Hepatocyte (in vitro differentiated cells): ENCODE measurements at places on chromosomes 7 and 10. TPM values are rescaled to one million over a fixed set of nuclear protein-coding genes. Genes with fewer than 3 reads are reported as not detected.

Gene STEAP1
- polyA plus RNA-seq = 8.5 and 15.5 TPM in 2 replicates

Gene FKBP6
- 0.17 TPM in 1 of 2 replicates, not detected in the other for polyA plus RNA-seq

Gene EN2
- polyA plus RNA-seq = 0.17 and 0.24 TPM in 2 replicates

Gene GPR15LG
- polyA plus RNA-seq = 0.45 and 1.9 TPM in 2 replicates

Gene ANKRD30A
- polyA plus RNA-seq = not detected in 2 replicates

Gene STK32C
- polyA plus RNA-seq = 9.6 and 12.2 TPM in 2 replicates

Gene GRB10
- 47.6 and 53.4 TPM in 2 replicates for polyA plus RNA-seq

DNA sequence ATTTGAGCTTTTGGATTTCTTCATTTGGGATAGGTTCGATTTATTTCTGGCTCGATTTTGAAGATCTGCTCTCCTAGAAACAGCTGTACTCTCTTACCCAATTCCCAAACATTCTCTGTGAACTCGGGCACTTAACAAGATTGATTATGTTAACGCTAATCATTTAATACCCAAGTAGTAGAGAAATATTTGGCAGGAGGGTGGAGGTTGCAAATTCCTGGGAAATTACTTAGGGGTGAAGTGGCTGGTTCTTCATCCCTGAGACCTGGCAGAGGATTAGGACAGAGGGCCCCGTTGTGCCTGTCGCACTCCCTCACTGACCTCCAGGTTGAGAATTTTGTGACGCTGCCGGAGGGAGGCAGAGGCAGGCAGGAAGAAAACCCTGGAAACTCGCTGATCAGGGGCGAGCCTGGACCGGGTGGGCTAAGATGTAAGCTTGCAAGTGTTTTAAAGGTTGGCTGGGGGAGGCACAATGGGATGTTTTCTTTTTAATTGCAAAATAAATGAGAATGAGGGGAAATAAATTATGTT, 182.6 kb downstream of the TCF7L2 start:
- DNase-seq = no peak

- DNase-seq = no peak
These were observed 73.8 kb downstream of the PAXIP1 start for GRCh38 chr7:154929006-154929726.

DNA sequence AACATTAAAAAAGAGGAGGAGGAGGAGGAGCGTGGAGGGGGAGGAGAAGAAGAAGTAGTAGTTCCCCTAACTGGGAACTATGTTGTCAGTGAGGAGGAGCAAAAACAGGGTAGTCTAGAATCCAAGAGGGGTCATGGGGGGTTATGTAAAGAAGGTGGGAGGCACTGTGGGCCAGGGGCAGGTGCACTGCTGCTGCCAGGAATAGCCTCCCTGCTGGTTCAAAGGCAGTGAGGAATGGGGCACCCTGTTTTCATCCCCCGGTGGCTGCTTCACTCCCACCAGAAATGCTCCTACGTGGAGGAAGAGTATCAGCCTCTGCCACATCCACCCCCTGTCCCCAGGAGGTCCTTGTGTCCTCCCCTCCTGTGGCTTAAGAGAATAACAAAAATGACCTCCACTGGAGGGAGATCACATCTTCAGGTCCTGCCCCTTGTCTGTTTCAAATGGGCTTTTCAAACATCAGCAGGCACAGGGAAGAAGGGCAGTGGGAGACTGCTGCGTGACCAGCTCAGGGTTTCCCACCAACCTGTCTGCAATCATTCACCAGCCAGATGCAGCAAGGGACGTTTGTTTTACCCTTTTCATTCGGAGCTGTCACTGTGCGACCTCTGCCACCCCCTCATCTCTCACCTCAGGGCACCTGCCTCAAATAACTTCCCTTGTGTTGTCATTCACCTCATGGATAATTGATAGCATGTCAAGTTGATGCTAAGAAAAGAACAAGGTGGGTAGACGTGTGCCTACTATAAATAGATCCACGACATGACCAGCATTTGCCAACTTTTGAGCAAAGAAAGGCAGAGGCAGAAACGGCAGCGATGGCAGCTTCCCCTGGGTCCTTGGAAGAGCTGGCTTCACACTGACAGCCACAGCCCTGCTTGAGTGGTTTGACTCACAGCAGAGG, 92.6 kb downstream of the DGKI start:
- no peak for DNase-seq

GRCh38 chr7:135169141-135169963, 1.2 kb downstream of the CYREN start:
- peak; percentile 39 for DNase-seq

DNA sequence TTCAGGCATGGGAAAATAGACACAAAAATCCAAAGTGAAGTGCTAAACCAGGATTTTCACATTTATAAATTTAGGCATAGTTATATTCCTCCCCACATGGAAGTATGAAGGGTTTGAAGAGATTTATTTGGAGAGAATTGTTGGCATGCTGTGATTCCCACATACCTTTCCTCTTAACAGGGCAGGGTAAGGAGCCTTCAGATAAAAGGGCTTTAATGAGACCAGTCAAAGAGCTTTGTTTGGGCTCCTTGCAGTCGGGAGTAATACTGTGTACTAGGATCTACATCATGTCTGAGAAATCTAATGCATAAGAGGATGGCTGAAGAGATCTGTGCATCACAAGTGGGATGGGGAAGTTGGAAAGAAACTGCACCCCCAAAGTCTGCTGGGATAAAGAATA, 140.8 kb upstream of the PTN start:
- no peak for DNase-seq

- peak; percentile 81 for DNase-seq
These were observed 42.3 kb downstream of the NOC3L start for GRCh38 chr10:94320285-94320914.

GRCh38 chr10:50740293-50740648, 535 bp downstream of the ASAH2B start:
- peak; percentile 55 for DNase-seq

GRCh38 chr7:158439035-158439434, 148.6 kb downstream of the PTPRN2 start:
- no peak for DNase-seq

DNA sequence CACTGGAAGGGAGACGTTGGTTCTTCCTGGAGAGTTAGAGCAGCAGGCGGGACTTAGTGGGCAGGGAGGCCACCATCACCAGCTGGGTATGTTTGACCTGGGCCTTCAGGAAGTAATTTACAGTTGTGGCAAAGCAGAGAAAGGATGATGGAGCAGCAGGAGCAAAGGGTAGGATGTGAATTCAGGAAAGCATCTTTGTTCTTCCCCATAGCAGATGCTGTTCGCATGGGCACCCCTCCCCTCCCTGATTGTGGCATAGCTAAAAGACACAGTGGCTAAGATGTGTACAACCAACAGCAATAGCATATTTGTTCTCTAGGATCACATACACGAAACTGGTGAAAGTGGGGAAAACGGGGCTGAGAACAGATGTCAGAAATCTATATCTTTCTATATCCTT, 56.3 kb upstream of the ITPRID1 start:
- DNase-seq = no peak

DNA sequence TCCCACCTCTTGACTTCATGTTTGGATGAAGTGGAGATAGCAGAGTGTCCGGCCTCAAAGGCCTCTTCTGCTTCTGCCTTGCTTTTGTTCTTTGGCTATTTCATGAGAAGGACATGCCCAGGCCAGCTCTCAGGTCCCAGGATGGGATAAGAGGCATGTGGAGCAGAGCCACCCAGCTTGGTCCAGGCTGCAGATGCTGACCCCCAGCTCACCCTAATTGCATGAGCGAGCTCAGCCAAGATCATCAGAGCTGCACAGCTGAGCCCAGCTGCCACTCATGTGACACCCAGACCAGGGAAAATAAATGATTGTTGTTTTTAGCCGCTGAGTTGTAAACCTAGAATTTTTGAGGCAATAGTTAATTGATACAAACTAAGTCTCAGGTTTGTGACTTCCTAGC, 230.0 kb downstream of the PHF14 start:
- no peak for DNase-seq

DNA sequence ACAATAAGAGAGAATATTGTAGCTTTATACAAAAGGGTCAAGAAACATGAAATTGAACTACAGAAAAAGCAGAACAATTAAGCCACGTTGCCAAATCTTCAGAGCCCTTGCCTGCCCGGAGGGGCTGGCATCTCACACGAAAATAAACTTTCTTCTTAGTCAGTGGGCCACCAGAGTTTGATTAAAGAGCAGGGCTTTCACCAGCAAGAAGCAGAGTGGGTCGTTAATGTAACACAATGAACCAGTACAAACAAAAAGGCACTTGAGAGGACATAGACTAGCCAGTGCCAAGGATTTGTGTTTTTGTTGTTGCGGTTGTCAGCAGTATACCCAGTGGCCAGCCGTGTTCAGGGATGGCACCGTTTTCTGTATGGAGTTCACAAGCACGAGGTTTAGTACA, 155.4 kb downstream of the NRP1 start:
- DNase-seq = no peak

DNA sequence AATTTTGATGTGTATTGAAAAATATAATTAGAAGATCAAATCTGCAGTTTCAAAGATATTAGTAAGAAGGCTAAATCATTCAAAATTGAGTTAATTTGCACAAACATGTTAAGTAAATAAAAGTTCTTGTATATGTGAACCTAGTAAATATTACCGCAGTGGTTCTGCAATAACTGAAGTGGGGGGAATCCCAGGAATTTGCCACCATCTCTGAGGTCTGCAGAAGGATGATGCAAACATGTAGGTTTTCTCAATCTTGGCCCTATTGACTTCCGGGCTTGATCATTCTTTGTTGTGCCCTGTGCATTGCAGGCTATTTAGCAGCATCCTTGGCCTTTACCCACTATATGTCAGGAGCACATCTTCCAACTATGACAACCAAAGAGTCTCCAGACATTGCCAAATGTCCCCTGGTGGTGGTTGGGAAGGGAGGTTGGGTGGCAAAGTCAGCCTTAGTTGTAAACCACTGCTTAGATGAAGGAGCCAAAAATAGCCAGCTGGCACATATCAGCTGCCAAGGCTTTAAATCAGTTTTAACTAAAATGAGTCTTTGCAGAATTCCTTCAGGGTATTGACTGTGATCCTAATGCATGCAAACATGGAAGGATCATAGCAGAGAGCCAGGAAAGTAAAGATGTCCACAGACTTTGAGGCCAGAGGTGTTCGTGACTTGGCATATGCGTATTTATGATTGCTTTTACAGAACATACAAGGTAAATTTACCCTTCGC, 146.3 kb downstream of the TRIL start:
- no peak for DNase-seq

- DNase-seq = no peak
These were observed 106.7 kb downstream of the CYTH3 start for GRCh38 chr7:6165521-6166320.

DNA sequence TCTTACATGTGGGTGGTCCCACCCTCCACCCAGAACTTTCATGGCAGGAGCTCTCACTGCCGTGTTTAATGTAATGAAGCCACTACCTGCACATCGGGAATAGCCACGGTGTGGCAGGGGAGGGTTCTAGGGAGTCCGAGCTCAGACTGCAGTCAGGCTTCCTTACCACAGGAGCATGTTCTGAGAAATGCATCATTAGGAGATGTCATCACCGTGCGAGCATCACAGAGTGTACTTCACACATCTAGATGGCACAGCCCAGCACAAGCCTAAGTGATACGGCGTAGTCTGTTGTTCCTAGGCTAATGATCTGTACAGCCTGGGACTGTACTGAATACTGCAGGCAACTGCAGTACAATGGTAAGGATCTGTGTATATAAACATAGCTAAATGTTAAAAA, 153.0 kb upstream of the LANCL2 start:
- no peak for DNase-seq

- no peak for DNase-seq
These were observed 7.2 kb downstream of the NEUROD6 start for GRCh38 chr7:31333291-31333690.

DNA sequence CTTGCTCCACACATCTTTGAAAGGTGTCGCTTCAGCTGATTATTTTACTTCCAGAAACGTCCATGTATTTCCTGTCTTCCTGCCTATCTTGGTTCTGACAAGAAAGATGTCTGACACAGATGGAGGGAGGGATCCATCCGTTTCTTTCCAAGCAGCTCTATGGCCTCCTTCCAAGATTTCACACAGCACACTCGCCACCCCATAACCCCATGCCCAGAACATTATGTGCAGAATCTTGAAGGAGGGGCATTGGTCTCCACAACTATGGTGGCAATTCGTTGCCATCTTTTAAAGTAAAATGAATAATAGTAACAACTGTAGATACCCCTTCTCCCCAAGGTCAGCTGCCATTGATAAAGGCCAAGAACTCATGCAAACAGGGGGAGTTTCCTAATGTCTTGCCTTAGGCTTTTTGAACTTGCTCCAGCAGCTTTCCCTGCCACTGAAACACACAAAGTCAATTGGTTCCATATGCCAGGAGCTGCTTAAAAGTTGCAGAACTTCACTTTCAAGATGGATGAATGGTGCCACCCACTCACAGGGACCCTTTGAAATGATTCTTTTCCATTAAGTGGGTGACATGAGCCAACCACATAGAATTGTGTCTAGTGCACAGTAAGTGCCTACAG, 60.0 kb downstream of the VSTM4 start:
- DNase-seq = peak; percentile 22

GRCh38 chr10:118028619-118029018, 18.1 kb downstream of the RAB11FIP2 start:
- DNase-seq = no peak

GRCh38 chr10:119494236-119495020, 48.1 kb downstream of the RGS10 start:
- DNase-seq = no peak

- peak; percentile 62 for DNase-seq
These were observed 40.1 kb downstream of the IQUB start for GRCh38 chr7:123494193-123494796.

- DNase-seq = no peak
These were observed 27.5 kb downstream of the STRA8 start for GRCh38 chr7:135260930-135261721.

GRCh38 chr10:22023508-22023907, 20.0 kb upstream of the DNAJC1 start:
- DNase-seq = no peak

GRCh38 chr10:807958-808353, 118.5 kb upstream of the DIP2C start:
- no peak for DNase-seq

GRCh38 chr10:49369216-49370162, 26.4 kb downstream of the DRGX start:
- no peak for DNase-seq

DNA sequence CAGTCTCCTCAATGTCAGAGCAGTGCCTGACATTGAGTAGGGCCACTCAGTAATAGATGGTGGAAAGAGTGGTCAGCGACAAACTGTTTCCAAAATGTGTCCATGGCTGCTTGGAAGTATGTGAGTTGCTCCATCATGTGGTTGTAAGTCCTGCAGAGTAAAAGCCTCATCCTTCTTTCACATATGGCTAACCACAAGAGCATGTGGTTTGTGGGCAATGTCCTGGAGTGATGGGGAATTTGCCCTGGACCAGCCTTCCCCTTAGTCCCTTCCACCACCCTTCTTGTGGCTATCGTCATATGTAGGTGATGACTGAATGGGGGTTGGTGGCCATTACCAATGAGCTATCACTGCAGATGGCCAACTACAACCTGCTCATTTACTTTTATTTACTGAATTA, 33.0 kb upstream of the PLXNA4 start:
- DNase-seq = no peak
